ENCODE measurements at places on chromosomes 4 and X. TPM values are rescaled to one million over a fixed set of nuclear protein-coding genes. Genes with fewer than 3 reads are reported as not detected.

DNA sequence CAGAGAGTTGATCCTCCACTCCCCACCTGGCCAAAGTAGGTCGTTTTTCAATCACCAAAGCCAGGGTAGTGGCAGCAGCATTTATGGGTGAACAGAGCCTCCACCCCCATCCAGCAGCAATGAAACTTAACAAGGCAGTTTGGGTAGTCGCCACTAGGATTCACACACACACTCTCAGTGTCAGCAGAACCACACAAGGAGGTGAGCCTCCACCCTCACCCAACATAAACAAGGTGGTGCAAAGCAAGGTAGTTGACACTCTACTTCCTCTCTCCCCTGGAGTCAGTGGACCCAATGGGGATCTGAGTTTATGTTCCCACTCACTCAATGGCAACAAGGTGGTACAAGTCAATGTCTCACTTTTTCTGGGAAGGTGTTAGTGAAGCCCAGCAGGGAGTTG, 50.4 kb upstream of the CCDC149 start:
- no peak overlapping the region for H3K4me3 ChIP-seq
- no peaks in the 10 kb centered on the region for H3K27me3 ChIP-seq
- H3K27ac ChIP-seq: no peak overlapping the region
- no peaks in the 10 kb centered on the region for H3K4me1 ChIP-seq
- no peak for DNase-seq

CPXCR1 gene
- not detected for polyA plus RNA-seq

GRCh38 chrX:54413753-54414152, 26.5 kb upstream of the TSR2 start:
- no peak overlapping the region for H3K27ac ChIP-seq
- no peaks in the 10 kb centered on the region for H3K27me3 ChIP-seq
- no peaks in the 10 kb centered on the region for H3K36me3 ChIP-seq
- no peaks in the 10 kb centered on the region for H3K4me1 ChIP-seq
- DNase-seq: no peak

DNA sequence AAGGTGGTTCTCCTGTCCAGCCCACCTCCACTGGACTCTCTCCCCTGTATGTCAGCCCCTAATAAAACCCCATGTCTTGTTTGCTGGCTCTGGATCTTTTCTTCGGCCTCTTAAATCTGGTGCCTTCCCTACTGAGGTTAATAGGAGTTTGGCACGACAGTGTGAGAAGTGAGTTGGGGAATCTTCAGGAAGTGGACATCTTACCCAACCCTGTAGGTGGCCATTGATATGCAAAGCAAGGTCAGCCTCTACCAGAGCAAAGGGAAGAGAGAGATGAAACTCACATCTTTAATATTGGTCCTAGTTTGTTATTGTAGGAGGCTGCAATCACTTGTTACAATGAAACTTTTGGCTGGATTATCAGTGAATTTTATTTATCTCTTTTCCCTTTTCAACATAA, 111.7 kb downstream of the CHRDL1 start:
- H3K27me3 ChIP-seq: no peaks in the 10 kb centered on the region
- H3K4me3 ChIP-seq: no peak overlapping the region
- H3K27ac ChIP-seq: no peak overlapping the region

GRCh38 chr4:30769093-30769492, 48.9 kb downstream of the PCDH7 start:
- H3K27me3 ChIP-seq: no peaks in the 10 kb centered on the region
- no peak overlapping the region for H3K27ac ChIP-seq
